ENCODE measurements at places on chromosomes 2 and 18. TPM values are rescaled to one million over a fixed set of nuclear protein-coding genes. Genes with fewer than 3 reads are reported as not detected.

DNA sequence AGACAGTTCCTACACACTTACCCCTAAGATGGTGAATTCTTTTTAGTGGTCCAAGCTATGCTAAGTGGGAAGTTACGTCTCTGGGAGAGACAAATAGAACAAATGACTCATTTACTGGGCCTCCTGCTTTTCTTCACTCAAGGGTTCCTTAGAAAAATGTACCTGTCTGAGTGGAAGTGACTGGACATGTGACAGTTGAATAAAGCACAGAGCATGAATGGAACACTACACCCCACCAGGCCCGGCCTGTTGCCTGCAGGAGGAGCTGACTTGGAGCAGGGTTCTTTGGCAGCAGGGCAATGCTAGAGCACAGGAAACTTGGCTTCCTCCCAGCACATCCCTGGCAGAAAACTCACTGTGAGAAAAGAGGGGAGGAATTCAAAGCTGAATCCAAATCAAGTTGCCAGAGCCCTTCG is 451.0 kb upstream of the SETBP1 start:
- no peak for ATAC-seq

GRCh38 chr2:158507141-158507540 is 50.4 kb downstream of the PKP4 start:
- peak; percentile 89 for ATAC-seq

DNA sequence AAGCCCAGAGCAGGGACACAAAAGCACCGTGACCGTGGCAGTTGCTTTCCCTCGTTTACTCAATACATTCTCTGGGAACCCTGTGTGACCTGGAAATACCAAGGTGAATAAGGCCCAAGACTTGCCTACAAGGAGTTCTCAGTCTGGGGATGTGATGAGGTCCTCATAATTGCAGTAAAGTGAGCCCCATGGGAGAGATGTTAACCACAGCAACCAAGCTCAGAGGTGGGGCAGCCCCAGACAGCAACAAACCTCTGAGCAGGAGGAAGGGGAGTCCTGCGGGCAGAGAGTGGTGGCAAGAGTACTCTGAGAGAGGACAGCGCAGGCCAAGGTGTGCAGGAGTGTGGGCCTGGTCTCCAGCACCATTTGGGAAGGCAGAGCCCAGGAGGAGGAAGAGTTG is 91.6 kb downstream of the TTC32 start:
- no peak for ATAC-seq

DNA sequence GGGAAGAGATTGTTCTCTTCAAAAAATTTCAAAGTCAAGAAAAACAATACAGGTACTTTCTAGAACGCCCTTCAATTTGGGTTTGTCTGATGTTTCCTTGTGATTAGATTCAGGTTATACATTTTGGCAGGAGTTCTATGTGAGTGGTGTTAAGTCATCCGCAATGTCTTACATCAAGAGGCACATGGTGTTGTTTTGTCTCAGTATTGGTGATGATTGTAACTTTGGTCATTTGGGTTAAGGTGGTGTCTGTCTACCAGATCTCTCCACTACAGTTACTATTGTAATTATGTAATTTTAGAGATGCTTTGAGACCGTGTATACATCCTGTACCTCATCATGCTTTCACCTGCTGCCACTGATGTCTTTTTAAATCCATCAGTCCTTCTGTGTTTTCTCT is 60.3 kb downstream of the TET3 start:
- ATAC-seq, result no peak

GRCh38 chr2:160110674-160111239 is 48.3 kb upstream of the PLA2R1 start:
- no peak for ATAC-seq

DNA sequence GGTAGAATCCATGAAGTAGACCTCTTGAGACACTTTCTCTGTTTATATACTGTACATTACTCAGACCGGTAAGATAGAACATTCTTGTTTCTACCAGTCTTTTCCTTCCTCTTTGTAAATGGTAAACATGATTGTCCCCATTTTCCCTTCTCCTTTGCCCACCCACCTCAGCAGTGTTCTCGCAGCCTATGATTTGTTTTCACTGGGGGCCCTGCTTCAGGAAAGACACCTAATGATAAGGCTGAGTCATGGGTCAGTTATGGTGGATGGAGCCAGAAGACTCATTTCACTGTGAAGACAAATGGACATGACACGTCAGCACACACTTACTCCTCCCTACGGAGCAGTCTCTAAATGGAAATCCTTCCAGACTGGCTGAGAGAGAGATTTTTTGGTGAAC is 23.7 kb downstream of the CENPO start:
- ATAC-seq, result no peak

GRCh38 chr2:156565066-156565710 is 129.0 kb downstream of the GPD2 start:
- ATAC-seq, result no peak

DNA sequence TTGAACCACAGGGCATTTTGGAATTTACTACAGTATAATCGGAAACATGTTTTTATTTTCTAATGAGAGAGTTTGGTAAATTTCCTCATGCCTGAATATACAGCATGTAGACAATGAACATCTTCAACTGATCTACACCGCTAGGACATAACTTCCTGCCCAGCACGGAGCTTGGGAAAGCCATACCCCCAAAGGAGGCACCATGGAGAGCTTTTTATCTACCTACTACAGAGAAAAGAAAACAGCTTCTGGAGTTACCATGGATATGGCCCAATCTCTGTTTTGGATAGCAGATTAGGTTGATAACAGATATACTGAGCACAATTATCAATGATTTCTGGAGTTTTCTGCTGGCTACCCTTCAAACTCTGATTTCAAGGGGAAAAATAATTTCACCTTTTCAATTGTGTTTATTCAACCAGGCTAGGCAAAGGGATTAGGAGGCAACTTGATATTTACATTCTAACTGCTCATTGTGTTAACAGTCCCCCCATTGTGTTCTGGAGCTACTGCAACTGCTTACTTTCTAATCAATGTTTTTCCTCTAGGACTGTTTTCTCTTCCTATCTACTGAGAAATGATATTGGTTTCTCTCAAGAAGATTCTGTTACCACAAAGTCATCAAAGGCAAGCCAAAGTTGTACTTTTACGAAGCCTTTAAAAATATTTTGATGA is 123.0 kb upstream of the ARHGAP28 start:
- no peak for ATAC-seq

GRCh38 chr2:205505371-205505770 is 176.9 kb upstream of the NRP2 start:
- ATAC-seq, result no peak

DNA sequence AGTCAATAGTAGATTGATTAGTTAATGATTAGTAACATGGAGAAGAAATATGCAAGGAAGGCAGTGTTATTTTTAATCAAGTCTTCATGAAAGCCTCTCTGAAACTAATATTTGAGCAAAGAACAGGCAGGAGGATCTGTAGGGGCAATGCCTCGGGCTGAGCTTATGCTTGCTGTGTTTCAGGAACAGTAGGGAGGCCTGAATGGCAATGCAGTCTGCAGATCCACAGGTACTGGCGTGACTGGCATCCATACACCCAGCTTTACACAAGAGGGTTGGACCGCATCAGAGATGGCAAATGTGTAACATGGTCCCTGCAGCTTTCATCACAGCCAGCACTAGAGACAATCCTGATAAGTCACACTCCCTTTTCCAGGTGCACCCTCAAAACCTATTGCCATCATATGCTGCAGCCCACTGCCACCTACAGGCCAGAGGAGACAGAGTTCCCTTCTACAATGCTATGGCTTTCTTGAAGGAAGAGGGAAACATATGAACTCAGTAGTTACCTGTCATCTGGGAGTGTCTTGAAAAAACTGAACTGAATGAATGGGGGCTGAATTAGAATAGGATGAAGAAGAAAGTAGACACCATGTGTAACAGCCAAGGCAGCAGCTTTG is 582.4 kb upstream of the RAB6C start:
- ATAC-seq, result no peak

- no peak for ATAC-seq
These were observed 194.1 kb downstream of the TPGS2 start for GRCh38 chr18:36634573-36635216.

- no peak for ATAC-seq
These were observed 272.0 kb downstream of the SMAD2 start for GRCh38 chr18:47658498-47658897.

GRCh38 chr2:233059547-233059796 is 670 bp upstream of the INPP5D start:
- no peak for ATAC-seq

- ATAC-seq, result peak; percentile 49
These were observed 107.1 kb downstream of the NFATC1 start for GRCh38 chr18:79502782-79503181.

DNA sequence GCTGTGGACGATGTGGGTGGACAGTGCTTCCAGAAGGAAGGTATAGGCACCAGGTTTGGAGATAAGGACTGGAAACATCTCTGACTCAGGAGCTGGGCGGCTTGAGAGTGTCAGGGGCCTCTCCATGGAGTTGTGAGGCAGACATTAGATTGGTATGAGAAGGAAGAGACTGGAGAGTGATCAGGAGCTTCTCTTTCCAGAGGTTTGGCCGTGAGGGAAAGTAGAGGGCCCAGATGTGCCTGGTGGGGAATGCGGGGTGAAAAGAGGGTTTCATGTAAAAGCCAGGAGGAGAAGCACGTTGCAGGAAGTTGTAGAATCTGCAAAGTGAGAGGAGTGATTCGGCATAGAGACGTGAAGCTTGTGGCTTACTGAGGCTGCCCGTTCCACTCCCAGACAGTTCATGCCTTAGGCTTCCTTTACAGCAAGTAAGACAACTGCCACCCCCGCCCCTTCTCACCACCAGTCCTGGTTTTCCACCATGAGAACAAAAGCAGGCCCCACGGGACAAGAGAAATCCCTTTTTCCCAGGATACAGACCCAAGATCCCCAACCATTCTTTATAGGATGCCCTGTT is 166.3 kb upstream of the HDAC4 start:
- no peak for ATAC-seq

GRCh38 chr2:96117701-96118588 is 1.6 kb upstream of the ADRA2B start:
- ATAC-seq, result no peak

DNA sequence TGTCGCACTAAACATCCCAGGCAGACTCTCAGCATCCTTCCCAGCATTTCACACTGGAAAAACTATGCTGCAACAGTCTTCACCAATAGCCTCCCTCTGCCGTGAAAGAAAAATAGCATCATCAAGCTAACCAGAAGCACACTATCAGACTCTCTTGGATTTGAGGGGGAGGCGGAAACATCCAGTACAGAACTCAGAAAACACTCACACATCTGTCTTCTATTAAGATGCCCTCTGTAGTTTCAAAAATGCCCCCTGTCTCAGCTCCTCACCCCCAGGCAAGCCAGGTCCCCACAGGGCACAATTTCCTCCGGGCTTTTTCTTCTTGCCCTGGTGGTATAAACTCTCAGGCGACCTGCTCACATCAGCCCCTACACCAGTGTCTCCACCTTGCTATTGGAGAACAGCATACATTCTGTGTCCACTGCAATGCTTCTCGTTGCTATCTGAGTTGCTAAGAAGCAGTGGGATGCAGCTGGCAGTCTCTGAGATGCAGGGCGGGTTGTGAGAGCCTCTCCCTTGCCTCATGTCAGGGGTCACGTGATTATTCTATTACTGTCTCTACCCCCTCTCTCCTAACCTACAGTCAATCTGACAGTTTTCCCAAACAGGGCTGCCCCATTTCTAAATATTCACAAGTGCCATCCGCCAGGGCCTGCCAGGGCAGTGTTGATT is 189.9 kb downstream of the INO80D start:
- no peak for ATAC-seq

DNA sequence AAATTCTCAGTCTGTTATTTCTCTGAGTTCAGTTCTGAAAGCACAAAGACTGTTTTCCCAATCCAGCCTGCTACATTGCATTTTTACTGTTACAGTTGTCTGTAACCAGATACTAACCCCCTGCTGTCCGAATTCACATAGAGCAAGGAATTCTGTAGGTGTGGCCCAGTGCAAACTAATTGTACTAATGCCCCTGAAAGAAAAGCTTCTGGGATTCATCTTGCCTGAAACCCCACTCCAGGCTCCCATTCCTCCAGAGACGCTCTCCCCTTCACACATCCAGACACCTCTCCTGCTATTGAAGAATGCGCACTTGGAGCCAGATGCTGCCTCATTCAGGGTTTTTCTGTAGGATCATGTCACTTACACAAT is 127.0 kb downstream of the TTC32 start:
- ATAC-seq, result no peak

DNA sequence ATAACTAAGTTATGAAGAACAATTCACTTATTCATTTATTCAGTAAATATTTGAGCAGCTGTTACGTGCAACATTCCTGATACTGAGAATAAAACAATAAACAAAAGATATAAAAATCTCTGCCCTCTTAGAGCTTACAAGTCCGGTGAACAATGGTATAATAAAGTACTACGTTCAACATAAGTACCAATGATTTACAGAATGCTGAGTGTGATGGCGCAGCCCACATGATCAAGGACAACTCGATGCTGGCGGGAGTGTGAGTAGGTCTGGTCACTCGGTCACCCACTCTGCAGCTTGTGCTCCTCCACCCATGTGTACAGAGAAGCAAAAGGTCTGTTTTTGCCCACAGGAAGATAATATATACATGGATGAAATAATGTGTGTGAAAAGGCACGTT is 254.3 kb downstream of the BCL11A start:
- no peak for ATAC-seq

GRCh38 chr2:33531549-33532059 is 55.2 kb downstream of the RASGRP3 start:
- ATAC-seq, result no peak

- no peak for ATAC-seq
These were observed 64.3 kb upstream of the EPAS1 start for GRCh38 chr2:46232860-46233259.

DNA sequence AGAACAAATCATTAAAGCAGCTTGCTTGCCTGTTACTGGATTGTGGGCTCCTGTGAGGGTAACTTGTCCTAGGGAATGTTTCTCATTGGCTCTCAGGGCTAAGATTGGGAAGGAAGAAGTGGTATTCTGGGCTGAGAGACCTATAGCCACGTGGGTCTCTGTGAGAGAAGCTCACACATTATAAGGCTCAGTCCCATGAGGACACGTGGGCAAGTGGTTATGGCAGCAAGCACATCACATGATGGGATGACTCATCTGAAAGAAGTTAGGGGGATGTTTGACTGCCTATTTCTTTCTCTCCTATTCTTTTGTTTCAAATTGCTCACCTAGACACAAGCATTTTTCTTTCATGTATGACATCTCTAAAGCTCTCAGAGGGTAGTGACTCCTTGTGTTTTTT is 418.0 kb upstream of the ST6GAL2 start:
- no peak for ATAC-seq

- no peak for ATAC-seq
These were observed 25.5 kb downstream of the EPB41L3 start for GRCh38 chr18:5518179-5518770.

MBD1 gene
- 98.7 TPM for total RNA-seq

DNAJB2 gene
- total RNA-seq, result 153 TPM

SMARCAL1 gene
- 27.3 TPM for total RNA-seq

SERPINE2 gene
- 25.4 TPM for total RNA-seq

GULP1 gene
- total RNA-seq, result not detected

NFE2L2 gene
- 49.4 TPM for total RNA-seq

FBXO15 gene
- 2.6 TPM for total RNA-seq

DNMT3A gene
- total RNA-seq, result 55.2 TPM

GDF7 gene
- 0.48 TPM for total RNA-seq

PIEZO2 gene
- not detected for total RNA-seq

COL4A3 gene
- 0.42 TPM for total RNA-seq
